ENCODE measurements at places on chromosomes 11 and 22.

DNA sequence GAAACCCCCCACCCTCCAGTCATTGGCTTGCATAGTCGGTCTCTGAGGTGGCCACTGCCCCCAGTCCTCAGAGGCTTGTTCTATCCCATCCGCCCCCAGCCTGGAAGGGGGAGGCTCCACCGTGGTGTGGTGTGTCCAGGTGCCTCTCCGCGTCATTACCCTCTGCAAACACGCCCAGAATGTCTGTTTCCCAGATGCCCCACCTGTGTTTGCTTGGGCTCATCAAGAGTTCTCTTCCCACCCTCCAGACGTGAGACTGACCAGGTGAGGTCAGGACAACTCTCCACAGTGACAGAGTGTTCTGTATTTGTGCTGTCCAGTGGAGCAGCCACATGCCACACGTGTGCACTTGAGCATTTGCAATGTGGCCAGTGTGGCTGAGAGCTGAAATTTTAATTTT lies 24.9 kb downstream of the LRRC10B start:
- DNase-seq, result no peak

DNA sequence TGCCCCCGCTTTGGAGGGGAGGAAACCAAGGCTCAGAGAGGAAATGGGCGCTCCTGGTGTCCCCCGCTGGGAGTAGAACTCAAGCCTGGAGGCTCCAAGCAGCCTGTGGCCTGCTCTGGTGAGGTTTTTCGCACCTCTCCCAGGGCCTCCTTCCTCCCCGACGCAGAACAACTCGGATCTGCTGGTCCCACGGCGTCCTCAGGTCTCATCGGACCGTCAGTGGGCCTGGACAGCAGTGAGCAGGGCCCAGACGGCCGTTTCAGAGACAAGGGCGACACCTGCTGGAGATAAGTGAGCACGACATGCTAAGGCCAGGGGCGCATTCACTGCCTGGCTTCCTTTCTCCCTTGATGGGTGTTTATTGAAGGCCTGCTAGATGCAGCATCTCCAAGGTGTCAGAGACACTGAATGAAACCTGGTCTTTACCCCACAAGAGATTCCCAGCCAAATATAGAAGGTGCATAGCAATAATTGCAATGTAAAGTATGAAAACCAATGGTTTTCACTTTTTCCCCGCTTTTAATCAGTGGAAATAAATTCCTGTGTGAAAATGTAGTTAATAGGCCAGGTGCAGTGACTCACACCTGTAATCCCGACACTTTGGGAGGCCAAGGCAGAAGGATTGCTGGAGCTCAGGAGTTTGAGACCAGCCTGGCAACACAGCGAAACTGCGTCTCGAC lies 26.9 kb upstream of the CD82 start:
- DNase-seq, result peak; percentile 60

- no peak for DNase-seq
These were observed 87.0 kb downstream of the MORC2 start for GRCh38 chr22:30881361-30882183.

- no peak for DNase-seq
These were observed 387.7 kb downstream of the TMEM135 start for GRCh38 chr11:87425391-87425790.

DNA sequence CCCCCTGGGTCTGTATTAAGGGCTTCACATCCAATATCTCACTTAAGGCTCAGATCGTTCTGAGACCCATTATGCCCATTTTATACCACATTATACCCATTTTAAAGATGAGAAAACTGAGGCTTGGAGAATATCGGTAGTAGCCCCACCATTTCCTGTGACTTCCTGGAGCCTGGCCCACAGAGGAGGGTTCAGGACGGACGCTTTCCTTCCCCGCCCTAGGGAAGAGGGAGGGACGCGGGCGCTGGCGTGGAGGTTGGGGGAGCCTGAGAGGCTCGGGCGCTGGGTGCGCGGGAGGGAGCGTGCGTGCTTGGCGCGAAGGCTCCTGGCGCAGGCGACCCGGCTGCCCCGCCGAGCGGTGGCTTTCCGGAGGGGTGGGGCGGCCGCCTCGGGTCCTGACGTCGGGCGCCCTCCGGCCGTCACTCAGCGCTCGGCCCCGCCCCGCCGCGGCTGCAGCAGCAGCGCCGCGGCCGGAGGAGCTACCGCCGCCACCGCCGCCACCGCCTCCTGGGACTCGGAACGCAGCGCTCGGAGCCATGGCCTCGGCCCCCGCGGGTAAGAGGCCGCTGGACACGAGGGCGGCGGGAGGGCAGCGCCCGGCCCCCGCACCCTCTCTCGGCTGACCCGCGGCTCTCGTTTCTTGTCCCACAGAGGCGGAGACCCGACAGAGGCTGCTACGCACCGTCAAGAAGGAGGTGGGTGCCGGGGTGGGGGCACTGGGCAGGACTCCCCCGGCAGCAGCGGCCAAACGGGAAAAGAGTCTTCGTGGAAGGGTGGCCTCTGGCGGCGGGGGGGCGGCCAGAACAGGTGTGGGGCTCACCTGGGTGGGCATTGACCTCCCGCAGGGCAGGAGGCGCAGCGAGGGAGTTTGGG lies at the start of gene SGSM1:
TSS of gene SGSM1 (plus strand) at position 422 of the 873 bp plus-strand sequence. CDS start at position 537, 115 bp downstream.
- DNase-seq, result peak; percentile 72

GRCh38 chr11:28117712-28118111 lies 9.5 kb downstream of the METTL15 start:
- no peak for DNase-seq

- no peak for DNase-seq
These were observed 13.5 kb downstream of the FSHB start for GRCh38 chr11:30244265-30244664.

DNA sequence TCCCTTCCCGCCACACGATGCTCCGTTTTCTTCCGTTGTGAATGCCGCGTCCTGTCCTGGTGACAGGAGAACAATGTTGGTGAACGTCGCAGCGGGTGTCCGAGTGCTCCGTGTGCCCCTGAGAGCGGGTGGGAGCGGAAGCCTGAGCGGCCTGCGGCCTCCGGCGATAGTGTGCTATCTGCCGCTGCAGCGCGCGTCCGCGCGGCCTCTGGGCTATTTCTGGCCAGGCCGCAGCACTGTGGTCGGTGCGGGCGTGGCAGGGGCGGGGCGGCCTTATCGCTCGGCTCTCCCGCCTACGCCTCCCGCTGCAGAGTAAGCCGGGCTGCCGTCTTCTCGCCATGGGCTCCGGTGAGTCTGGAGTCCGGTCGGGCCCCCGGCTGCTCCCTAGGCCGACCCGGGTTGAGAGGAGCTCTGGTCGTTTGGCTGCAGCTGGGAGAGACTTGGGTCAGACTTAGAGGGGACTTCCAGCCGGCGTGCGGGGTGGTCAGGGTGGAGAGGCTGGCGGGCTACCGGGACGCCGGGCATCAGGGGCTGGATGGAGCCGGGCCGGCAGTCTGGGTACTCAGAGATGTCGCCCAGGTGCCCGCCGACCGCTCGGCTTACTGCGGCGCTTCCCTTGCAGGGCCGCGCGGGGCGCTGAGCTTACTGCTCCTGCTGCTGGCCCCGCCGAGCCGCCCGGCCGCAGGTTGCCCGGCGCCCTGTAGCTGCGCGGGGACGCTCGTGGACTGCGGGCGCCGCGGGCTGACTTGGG lies at the start of gene GP1BB:
TSS of gene GP1BB (plus strand) at position 308 of the 751 bp plus-strand sequence. CDS start at position 339, 31 bp downstream.
- DNase-seq, result no peak

DNA sequence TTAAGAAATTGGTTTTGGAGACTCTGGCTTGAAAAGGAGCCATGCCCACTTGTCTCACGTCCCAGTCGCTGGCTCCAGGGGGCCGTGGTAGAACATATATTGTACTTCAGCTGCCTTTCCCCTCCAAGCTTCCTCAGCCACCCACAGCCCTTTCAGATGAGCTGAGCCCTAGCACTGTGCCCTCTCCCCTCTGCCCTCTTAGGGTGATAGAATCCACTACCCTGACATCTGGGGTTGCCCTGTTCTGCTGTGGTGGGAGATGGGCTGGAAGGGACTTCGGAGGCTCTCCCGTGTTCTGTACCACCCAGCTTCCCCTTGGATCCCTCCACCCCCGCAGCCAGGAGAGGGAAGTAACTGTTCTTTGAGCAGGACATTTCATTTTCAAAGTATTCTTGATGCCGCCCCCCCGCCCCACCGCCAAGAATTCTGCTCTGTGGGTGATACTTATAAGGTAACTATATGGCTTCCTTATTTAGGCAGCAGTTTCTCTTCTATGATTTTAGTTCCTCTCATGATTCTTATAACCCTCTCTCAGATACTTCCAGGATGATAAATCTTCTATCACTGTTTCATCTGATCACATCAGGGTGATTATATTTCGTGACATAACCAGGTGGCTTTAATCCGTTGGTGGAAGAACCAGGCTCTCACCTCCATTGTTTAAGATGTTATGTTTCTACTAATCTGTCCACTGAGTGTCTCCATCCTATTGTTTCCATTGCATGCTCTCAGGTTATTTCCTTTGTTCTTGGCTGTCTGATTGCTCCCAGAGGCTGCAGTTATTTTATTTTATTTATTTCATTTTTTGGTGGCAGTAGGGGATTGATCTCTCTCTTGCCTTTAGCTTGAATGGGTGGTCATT lies 24.1 kb downstream of the ZBTB16 start:
- DNase-seq, result no peak

All from MG63 (cell line).